ENCODE measurements at places on chromosomes 12 and 14. TPM values are rescaled to one million over a fixed set of nuclear protein-coding genes. Genes with fewer than 3 reads are reported as not detected.

- no peak for DNase-seq
Observed at GRCh38 chr12:1531654-1532374, 62.6 kb downstream of the FBXL14 start.

Gene MGAT4C
- not detected for total RNA-seq

DNA sequence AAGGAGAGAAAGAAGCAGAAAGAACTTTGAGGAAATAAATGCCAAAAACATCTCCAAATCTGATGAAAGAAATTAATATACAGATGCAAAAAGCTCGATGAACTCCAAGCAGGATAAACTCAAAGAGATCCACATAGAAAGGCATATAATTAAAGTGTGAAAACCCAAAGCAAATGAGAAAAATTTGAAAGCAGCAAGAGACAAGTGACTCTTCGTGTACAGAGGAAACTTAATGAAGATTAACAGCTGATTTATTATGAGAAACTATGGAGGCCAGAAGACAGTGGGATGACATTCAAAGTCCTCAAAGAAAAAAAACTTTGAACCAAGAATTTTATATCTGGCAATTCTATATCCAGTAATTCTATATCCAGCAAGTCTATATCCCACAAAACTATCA is 163.0 kb upstream of the TMCC3 start:
- DNase-seq, result no peak

DNA sequence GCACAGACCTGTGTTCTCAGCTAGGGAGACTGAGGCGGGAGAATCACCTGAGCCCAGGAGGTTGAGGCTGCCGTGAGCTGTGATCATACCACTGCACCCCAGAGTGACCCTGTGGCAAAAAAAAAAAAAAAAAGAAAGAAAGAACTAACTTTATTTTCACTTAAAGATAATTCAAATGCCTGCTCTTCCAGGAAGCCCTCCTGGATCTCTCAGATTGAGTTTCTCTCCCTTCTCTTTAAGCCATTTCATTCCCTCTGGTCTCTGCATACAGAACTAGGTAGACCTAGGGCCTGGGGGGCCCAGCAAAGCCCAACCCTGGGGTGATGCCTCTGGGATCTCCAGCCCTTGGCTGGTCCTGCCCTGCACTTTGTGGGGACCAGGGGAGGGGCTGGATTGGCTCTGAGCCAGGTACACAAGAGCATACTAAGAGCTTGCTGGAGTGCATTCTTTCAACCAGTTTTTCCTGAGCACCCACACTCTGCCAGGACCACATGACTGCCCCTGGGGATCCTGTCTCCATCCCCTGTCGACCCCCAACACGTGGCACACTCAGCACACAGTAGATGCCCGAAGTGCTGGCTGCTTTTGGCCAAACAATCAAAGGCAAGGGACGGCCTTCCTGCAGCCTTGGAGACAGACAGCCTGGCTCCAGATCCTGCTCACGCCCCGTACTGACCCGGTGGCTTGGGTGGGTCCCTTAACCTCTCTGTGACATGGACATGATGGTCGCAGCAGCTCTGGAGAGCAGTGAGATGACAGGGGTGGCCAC is 52.7 kb downstream of the CYP46A1 start:
- DNase-seq, result no peak

Gene LTB4R
- 0.68 TPM for total RNA-seq

DNA sequence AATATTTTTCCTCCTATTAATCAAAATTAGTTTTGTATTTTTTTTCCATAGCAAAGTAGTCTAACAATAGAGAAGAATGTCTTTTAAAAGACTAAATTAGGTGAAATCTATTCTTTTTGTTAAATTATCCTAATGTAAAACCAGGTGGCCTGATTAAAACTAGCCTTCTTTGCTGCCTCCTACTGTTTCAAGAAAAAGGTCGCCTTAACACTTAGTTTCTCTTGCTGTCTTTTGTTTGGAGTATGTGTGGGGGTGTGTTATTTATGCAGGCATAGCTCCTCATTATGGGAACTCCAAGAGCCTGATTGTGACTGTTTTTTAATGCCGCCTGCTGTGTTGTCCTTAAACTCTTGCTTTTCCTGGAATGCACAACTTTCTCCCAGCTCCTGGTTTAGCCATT is 855.3 kb downstream of the DIO2 start:
- DNase-seq, result no peak

GRCh38 chr14:76376409-76376877 is 506 bp downstream of the ESRRB start:
- DNase-seq, result no peak

Gene STYK1
- 3.7 TPM for total RNA-seq
